Activated T-cell treated with anti-CD3 and anti-CD28 coated beads for 24 hours (primary cell): ENCODE measurements at places on chromosomes 5 and 9.

DNA sequence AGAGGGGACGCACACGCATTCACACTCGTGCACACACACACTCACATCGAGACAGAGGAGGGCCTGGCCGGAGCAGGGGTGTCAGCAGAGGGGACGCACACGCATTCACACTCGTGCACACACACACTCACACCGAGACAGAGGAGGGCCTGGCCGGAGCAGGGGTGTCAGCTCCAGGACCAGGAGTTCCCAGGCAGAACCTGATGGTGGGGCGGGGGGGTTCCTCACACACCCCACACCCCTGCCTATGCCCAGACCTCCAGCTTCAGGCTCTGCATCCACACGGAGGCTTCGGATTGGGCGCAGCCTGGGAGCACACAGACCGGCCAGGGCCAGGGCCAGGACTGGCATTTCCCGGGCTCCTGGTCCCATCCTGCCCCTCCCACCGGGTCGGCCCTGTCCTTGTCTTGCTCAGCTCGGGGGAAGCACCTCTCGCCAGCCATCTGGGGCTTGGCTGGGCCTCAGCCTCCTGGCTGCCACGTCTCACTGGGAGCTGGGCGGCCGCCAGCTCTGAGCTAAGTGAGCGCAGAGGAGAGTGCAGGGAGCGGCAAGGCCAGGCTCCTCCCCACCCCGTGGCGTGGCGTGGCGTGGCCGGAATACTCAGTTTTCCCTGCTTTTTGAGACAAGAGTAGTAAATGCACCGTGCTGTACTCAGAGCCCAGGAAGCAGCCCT is 31.3 kb downstream of the ADAMTS2 start:
- DNase-seq: no peak

DNA sequence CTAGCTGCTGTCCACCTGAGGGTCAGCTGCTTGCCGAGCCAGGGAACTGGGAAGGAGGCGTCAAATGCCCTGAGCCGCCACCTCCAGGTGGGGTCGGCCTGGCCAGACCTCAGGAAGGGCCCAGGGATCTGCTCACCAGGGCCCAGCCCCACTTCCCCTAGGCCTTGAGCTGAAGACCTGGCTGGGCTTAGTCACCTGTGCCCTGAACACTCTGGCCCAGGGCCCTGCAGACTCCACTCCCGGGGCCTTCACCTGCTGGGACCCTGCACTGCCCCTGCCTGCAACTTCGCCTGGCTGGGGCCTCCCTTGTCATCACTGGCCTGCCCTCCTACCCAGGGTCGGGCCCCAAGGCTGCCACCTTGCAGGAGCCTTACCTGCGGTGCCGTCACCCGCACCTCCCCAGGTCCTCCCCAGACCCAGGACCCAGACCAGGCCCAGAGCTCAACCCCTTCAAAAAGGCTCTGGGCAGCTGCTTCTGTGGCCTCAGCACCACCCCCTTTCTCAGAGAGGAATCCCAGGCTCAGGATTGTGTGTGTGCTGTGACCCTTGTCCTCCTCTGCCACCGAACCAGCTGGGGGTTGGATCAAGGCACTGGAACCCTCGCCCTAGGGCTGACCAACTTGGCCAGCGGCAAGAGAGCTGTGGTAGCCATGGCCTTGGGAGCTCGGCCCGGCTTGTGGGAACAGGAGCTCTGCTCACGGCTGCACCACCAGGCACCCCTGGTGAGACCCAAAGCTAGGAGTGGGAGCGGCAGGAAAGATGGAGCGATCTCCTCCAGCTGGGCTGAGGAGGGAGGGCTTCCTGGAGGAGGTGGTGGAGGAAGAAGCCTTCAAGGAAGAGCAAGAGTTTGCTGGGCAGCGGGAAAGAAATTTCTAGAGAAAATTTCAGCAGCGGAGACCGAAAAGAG is 1.2 kb upstream of the NELFB start:
- no peak for DNase-seq

GRCh38 chr9:106403081-106403480 is 459.9 kb upstream of the ZNF462 start:
- DNase-seq: no peak

DNA sequence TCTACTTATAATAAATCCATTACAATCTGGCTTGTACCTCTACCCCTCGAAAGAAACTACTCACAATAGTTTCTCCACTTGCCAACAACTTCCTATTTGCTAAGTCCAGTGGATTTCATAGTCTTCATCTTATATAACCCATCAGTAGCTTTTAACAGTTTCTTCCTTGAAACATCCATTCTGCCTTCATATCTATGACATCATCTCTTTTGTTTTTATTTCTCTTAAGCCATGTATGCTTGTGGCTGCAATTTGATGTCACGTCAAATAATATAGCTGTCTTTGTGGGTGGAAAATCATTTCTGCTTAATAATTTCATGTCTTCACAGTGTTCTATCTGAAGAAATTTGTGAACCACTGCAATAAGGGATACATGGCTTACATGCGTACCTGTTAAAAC is 77.5 kb upstream of the GRHPR start:
- DNase-seq: no peak

- no peak for DNase-seq
Measured at GRCh38 chr5:55836191-55836590, 15.0 kb upstream of the IL31RA start.

GRCh38 chr9:28808042-28808441 is 1234.8 kb upstream of the C9orf72 start:
- DNase-seq: no peak

- DNase-seq: no peak
Measured at GRCh38 chr9:81893929-81894328, 34.3 kb upstream of the SPATA31D4 start.

DNA sequence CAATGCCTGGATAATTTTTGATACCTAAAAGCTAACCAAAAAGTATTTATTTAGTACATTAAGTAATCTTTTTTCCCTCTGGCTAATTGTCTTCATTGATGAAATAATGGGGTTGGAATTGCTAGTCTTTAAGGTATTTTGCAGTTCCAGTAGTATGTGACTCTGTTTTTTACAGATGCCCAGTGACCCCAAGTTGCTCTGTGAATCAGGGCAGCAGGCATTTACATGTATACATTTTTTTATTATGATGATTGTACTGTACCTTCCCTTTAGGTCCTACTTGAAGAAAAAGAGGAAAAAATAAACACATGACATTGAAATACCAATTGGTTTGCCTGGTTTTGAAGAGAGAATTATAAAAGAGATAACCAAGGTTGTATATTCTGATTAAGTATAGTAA is 385.5 kb downstream of the ADGRV1 start:
- DNase-seq: no peak

- no peak for DNase-seq
Measured at GRCh38 chr5:168916266-168916665, 337.1 kb upstream of the PANK3 start.

DNA sequence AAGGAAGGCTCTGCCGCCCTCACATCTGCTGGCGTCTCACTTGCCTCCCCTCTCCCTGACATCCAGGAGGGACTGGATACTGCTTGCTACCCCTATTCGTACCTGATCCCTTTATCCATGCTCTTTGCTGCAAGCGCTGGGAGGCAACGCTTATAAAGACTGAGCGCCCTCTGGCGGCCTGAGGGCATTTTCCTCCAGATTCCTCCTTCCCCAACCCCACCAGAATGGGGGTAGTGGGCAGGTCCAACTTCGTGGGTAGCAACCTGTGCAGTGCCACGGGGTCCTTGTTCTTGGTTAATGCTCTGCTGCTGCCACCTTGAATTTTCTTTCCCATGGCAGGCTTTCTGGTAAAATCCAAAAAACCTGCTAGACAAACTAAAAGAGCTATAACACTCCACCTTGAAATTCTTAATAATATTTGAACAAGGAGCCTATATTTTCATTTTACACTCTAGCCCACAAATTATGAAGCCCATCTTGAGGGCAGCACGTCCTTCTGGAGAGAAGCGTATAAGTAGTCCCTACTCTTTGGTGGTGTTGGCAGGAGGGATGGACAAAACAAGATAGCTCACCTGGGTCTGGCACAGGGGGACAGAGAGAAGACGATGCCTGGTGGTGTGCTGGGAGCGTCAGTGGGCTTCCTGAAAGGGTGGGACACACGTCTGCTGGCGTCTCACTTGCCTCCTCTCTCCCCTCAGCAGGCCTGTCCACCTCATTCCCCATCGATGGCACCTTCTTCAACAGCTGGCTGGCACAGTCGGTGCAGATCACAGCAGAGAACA is 52.5 kb downstream of the JADE2 start:
- DNase-seq: peak; percentile 69

DNA sequence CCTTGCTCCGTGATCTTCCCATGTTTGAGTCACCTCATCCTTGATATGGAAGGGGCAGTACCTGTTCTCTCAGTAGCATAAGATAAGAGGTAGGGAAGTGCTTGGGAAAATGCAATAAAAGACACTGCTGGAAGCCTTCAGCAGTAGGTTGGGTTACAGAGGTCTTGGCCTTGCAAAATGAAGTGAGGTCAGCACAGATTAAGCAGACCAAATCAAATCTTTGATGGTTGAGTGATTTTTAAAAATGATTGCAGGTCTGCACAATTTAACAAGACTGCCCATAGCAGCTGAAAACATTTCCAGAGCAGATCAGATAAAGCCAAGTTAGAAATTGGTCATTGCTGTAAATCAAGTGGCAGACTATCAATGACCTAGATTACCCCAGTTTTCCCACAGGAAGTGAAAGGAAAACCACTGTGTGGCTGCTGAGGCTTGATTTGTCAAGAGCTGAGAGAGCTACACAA is 32.9 kb downstream of the PALM2AKAP2 start:
- no peak for DNase-seq

DNA sequence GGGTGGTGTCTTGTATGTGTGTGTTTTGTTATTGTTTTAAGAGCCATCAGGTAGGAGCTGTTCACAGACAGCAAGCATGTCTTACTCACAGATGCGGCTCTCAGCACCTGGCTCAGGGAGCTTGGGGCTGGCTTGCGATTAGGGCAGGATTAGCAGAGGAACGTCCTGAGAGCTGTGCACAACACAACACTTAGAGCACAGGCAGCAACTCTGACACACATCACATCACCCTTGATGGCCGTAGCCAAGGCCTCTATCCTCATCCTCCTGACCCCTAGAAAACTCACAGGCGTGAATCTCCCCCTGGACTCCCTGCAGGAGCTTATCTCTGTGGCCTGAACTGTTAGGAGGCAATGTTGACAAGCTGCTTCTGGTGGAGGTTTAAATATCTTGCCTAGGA is 7.1 kb upstream of the IL17B start:
- DNase-seq: no peak

- peak; percentile 40 for DNase-seq
Measured at GRCh38 chr9:35696520-35697215, 6.9 kb upstream of the TPM2 start.

GRCh38 chr9:101098392-101098791 is 69.9 kb downstream of the PLPPR1 start:
- no peak for DNase-seq

DNA sequence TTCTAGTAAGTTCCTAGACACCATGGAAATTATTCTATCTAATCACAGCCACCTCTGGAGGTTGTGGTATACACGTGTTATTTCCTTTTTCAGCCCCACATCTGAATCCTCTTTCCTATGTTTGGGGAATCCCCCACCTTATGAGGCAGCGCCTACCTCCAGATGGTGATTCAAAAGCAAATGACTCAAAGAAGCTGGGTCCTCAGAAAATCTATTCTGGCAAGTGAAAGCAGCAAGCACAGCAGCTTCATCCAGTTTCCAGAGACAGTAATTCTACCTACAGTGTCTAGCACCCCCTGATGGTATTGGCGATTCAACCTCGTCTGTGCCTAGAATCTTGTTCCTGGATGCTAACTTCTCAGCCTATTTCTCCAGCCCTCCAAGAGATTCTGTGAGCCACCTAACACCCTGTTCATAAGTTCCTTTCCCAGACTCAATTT is 43.0 kb downstream of the STRBP start:
- DNase-seq: peak; percentile 62

DNA sequence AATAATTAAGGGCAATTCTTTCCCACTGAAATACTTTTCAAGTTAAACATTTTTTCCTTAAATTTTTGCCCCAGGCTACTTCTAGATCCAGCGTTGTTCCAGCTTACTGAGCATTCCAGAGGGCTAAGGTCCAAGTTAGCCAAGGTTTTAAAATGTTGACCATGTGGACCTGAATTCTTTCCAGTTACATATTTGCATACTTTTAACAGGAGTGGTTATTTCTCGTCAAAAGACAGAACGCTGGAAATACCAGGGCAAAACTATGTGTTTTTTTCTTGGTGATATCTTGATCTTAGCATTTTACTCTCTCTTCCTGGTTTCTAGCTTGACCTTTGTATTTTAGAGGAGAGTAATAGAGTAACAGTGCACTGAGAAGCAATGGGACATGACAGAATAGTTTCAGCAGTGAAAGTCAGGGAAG is 32.8 kb downstream of the TMC1 start:
- no peak for DNase-seq

DNA sequence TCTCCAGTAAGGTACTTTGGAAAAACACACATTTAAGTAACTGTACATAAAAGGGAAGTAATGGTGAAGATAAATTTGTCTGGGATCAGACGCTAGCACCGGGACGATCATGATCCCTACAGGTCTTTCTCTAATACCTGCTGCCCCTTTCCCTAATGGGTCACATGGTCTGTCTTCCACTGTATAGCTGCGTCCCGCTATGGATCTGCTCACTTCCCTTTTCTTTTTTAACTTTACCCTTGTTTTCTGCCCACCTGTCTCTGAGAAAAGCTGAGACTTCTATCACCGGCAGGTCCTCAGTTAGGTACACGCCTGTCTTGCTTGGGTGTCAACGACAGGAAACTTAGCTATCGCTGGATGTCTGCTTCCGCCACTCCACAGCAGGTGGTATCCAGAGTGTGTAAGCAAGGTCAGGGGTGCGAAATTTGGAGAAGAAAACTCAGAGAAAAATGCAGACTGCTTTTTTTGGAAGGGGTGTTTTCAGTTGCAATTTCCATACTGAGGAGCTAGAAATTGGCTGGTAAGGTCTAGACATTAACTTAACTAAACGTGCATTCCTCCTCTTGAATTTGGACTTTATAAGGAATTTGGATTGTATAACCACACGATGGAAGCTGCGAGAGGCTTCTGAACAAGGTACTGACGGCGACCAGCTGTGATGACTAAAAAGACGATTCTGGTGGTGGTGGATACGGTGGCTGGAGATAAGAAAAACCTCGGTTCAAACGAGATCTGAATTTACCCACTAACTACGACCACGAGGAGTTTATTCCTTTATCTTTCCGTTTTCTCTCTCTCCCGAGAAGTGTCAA is 1.1 kb upstream of the ICE1 start:
- DNase-seq: peak; percentile 12

DNA sequence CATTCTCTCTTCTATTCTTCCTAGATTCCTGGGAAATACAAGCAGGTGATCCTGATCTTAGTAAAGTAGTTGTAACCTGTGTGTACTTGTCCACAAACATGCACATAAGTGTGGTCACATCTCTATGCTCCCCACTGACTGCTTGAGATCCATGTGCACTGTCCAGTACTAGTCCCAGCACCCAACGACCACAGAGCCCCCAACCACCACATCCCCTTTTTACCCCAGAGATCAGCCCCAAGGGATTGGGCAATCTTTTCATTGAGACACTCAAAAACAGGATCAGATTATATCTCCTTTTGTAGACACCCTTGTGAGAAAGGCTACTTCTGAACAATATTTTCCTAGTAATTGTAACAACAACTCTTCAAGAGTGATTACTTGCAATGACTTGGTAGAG is 240.6 kb downstream of the ACTL7B start:
- no peak for DNase-seq

GRCh38 chr5:138334867-138335447 is 3.1 kb upstream of the FAM53C start:
- no peak for DNase-seq

GRCh38 chr5:149488645-149489306 is 62.5 kb downstream of the CSNK1A1 start:
- DNase-seq: no peak
